NCI-H524 treated with DMSO at 0.1 percent for 48 hours (cell line): ENCODE measurements at places on chromosomes 3 and 15.
A peak's percentile ranks its signal among the peaks of the same experiment; 100 is the strongest.

DNA sequence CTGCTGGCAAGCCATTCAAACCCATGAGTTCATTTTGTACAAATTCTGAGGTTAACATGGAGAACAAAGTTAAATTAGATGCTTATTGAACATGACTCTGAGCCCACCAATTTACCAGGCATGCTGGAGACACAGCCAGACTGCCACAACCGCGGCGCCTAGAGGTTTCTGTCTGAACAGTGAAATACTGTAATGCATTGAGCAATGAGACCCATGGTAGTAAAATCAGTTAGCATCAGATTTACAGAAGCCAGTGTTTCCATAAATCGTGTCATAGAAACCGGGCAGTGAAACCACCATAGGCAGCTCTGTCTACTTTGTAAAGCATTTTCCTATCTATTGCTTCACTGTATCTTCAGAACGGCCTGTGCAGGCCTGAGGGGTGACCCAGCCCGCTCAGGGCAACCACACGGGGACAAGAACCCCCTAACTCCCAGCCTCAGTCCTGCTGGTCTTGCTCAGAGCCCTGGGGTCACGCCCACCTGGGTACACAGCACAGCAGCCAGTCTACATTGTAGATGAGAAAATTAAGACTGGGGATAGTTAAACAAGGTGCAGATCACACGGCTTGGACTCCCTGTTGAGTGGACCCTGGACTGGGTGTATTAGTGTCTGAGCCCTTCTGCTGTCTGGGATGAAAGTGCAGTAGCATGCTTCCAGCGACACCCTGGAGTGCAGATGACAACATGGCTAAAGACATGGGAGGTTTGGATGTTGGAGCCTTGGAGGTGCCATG is 44.2 kb downstream of the MGLL start:
- DNase-seq: no peak

DNA sequence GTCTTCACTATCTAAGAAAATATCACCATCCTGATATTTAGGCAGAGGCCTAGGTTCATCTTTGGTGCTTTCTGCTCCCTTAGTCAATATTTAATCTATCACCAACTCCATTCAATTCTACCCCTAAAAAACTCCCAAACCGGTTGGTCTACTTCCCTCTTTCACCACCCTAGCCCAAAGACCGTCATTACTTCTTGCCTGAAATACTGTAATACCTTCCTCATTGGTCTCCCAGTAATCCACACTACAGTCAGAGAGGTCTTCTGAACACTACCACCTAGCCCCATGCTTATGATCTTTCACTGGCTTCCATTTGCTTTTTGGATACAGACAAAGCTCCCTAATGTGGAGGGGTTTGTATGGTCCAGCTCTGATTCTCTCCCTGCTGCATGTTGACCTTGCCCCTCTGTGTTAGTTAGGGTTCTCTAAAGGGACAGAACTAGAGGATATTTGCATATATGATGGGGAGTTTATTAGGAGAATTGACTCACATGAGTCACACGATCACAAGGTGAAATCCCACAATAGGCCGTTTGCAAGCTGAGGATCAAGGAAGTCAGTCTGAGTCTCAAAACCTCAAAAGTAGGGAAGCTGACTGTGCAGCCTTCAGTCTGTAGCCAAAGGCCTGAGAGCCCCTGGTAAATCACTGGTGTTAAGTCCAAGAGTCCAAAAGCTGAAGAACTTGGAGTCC is 36.4 kb upstream of the ATP2C1 start:
- DNase-seq: no peak

DNA sequence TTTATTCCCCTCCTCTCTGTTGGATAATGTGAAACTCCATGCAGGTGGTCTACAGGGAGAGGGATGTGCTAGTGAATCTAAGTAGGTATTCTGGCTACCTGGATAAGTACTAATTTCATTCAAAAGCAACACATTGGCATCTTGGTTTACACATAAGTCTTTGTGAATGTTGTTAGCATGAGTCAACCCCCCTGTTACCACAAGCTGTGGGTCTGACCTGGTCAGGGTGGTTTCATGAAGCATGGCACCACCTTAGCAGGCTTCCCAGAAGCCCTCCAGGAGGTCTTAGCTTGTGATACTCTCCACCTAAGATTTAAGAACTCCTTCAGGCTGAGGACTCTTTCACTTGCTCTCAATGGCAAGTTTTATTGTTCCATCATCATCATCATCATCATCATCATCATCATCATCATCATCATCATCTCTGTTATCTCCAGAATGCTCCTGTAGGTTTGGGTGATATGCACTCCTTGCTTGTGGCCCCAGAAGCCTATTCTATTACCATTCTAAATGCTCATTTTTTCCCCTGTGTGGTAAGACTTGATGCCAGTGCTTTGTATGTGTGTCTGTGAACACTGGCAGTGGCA is 62.8 kb downstream of the EPHB1 start:
- DNase-seq: no peak

GRCh38 chr3:171980578-171981270 is 58.7 kb upstream of the FNDC3B start:
- DNase-seq: no peak

DNA sequence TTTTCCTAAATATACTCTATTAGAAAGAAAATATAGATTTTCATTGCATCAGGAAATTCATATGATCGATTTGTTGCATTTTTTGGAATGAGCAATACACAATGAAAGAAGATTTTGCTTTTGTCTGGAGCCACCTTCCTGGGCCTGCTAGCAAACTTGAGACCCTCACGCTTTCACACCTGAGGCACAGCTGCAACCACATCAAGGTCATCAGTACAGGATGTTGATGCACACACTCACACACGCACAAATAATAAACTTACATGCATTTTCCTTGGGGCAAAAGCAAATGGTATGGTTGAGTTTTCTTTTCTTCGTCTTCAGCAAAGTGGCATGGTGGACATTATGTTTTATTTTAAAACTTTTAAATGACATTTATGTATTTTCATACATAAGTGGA is 64.8 kb upstream of the SATB1 start:
- no peak for DNase-seq

DNA sequence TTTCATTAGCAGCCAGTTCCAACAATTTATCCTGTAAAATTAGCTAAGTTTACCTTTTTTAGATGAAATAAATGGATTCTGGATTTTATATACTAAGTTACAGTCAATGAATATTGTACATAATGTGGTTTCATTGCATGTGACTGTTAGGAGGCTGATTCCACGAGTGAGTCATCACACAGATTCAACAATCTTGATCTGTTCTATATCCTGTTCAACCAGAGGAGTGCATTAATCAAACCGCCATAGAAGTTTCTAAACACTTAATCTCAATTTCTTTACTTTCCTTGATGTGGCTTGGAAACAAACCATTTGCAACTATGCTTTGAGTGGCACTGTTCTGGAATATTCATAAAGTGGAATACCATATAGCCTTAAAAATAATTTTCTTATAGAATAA is 15.3 kb downstream of the DNAJC13 start:
- DNase-seq: no peak

DNA sequence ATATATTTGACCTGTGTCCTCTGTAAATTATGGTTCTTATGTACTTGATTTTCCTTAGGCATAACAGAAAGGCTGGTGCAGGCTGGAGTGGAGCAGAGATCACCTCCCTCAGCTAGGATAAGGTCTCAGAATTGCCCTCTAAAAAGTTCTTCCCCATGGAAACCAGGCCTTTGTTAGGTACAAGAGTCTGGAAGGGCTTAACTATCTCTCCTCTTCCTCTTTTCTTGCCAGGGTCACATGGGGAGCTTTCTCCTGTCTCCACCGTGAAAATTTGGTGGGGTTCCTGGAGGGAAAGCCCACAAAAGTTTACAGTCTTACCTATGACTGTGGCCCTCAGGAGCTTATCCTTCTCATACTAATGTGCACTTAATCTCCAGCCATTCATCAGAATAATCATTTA is 633.2 kb downstream of the MCTP2 start:
- DNase-seq: no peak

DNA sequence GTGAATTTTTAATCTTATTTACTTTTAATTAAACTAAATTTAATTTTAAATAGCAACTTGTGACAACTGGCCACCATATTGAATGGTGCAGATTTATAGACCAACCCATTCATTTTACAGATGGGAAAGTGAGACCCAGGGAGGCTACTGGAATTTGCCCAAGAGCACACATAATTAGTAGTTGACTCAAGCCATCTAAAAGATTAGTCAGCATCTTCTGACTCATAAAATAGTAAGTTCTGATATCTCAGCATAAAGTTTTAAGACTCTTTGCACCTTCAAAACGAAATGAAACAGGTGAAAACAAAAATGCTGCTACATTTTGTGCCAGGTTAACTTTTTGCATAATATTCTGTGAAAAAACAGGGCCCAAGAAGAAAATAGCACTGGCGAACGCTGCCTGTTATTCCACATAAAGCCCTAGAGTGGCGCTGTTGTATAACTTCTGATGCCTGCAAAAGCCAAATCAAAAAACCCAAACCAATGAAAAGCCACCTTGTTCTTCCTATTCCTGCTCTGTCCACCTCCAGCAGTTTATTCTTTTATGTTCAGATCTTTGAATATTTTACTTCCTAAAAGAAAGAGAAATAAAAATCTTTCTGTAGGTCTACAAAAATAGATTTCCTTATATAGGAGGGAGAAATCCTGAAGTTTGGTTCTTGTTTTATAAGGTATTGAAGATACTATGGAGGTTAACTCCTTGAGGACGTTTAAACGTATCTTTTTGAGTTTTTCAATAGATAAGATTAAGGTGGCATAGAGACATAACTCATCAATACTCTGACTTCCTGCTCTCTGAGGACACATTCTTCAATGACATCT is 62.8 kb downstream of the OTOL1 start:
- peak; percentile 53 for DNase-seq

GRCh38 chr3:158700559-158700958 is 28.1 kb upstream of the LXN start:
- DNase-seq: no peak

DNA sequence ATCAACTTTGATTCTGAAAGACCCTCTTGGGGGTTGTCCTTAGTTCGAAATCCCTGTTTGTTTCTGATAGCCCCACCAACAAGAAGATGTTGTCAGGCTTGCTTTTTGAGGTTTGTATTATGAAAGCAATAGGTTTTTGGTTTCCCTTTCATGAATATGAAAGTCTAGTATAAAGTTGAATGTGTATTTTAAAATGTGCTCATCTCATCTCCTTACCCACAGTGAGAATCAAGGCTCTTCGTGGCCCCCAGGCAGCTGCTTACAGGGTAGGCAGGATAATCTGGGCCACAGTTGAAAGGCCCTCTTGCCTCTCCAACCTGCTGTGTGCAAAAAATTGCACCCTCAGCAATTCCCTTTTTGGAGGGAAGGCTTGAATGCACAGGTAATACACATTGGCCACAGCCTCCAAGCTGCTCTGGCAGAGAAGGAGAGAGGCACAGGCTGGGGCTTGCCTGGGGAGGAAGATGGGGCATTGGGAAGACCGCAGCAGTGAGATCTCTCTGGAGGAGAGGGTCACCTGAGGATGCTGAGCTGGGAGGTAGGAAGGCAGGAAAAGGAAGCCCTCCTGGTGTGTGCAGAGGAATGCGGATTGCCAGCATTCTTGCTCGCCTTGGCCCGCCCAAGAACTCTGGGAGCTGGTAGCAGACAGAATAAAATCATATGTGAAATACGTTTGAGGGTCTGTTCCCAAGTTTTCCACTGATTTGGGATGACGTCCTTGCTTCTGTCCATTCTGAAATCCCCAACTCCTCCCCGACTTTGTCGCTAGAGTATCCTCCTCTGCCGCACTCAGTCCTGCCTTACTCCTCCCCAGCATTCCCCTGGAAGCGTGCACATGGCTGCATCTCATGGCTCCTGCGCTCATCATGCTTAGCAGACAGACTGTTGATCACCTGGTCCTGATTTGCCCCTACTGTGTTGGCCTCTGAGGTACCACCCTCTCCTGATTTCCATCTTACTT is 196.4 kb downstream of the RPLP1 start:
- no peak for DNase-seq

- no peak for DNase-seq
These were observed 25.8 kb downstream of the LRRK1 start for GRCh38 chr15:100944986-100945385.

GRCh38 chr3:37141676-37142075 is 32.7 kb downstream of the LRRFIP2 start:
- DNase-seq: no peak

- no peak for DNase-seq
These were observed 157.7 kb downstream of the RPLP1 start for GRCh38 chr15:69610277-69610676.

DNA sequence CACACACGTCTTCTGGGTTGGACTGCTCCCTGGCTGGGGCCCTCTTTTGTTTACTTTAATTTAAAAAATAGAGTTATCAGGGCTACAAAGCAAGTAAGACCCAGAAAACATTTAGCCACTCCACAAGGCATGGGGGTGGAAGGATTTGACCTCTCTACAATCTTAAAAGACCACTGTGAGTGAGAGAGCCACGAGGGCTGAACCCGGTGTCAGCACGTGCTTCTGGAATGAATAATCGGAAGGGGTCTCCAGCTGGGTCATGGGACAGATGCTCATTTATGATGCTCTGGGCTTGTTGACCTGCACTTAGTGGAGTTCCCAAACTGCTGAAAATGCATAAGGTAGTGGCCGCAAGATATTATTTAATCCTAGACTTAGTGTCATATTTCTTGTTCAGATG is 52.4 kb downstream of the EIF4E3 start:
- DNase-seq: no peak

GRCh38 chr3:159872374-159873109 is 116.1 kb upstream of the IL12A start:
- DNase-seq: no peak

- DNase-seq: no peak
These were observed 841 bp downstream of the SLC6A20 start for GRCh38 chr3:45795509-45795881.

- DNase-seq: no peak
These were observed 24.8 kb downstream of the ANAPC13 start for GRCh38 chr3:134460965-134461364.
